Mesendoderm (in vitro differentiated cells): ENCODE measurements at places on chromosomes 4 and X.

DNA sequence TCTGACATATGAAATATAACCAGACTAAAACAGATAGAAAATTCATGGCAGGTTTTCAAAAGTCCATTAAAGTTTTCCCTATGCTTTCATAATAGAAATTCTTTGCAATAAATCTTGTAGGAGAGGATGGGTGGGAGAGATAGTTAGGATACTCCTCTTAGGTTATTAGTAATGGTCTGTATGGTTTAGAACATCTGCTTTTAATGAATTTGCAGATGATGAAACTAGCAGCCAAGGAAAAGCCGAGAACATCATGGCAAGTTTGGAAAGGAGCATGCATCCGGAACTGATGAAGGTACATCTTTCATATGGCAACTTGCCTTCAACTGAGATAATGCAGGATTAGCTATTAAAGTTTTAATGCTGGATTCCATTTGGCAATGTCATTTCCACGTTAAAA lies 70.7 kb downstream of the DOCK11 start:
- H3K4me3 ChIP-seq = no peak overlapping the region
- no peak overlapping the region for H3K27ac ChIP-seq
- no peaks in the 10 kb centered on the region for H3K27me3 ChIP-seq
- no peaks in the 10 kb centered on the region for H3K36me3 ChIP-seq
- no peak for DNase-seq

GRCh38 chr4:83757121-83757621 lies 221.3 kb downstream of the GPAT3 start:
- no peak overlapping the region for H3K4me3 ChIP-seq
- no peaks in the 10 kb centered on the region for H3K27me3 ChIP-seq
- H3K36me3 ChIP-seq = no peaks in the 10 kb centered on the region
- no peak overlapping the region for H3K27ac ChIP-seq

DNA sequence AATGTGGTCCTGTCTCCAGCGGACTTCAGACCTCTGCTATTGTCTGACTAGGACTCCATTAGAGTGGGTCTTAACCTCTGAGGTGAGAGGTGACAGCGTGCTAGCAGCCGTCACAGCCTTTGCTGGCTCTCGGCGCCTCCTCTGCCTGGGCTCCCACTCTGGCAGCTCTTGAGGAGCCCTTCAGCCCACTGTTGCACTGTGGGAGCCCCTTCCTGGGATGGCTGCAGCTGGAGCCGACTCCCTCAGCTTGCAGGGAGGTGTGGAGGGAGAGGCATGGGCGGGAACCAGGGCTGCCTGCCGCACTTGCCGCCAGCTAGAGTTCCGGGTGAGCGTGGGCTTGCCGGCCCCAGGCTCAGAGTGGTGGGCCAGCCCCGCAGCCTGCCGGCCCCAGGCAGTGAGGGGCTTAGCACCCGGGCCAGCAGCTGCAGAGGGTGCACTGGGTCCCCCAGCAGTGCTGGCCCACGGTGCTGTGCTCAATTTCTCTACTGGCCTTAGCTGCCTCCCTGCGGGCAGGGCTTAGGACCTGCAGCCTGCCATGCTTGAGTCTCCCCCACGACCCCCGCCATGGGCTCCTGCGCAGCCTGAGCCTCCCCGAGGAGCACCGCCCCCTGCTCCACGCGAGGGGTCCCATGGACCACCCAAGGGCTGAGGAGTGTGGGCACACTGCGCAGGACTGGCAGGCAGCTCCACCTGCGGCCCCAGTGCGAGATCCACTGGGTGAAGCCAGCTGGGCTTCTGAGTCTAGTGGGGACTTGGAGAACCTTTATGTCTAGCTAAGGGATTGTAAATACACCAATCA lies 163.4 kb upstream of the ITM2A start:
- no peak overlapping the region for H3K27ac ChIP-seq
- no peaks in the 10 kb centered on the region for H3K4me1 ChIP-seq
- H3K27me3 ChIP-seq = no peaks in the 10 kb centered on the region
- no peak for DNase-seq
- H3K36me3 ChIP-seq = no peaks in the 10 kb centered on the region
- no peak overlapping the region for H3K4me3 ChIP-seq

GRCh38 chrX:150533863-150534262 lies 34.6 kb upstream of the MTM1 start:
- H3K27me3 ChIP-seq = no peaks in the 10 kb centered on the region
- no peak overlapping the region for H3K4me3 ChIP-seq
- no peak overlapping the region for H3K27ac ChIP-seq
- no peaks in the 10 kb centered on the region for H3K36me3 ChIP-seq

DNA sequence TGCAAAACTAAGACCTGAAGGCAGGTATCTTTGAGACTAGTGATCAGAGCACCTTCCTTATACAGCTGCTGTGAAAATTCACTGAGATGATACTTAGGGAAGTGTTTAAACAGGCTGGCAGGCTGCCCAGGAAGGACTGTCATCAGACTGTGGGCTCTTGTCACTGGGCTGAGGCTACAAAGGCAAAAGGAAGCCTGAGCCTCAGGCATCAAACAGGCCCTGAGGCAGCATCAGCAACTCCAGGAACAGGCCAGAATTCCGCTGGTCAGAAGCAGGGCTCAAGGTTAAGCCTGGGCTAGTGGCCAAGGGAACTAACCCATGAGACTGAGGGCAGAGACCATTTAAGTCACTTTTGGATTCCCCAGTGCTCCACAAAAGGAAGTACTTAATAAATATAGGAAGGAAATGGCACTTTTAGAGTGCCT lies 12.8 kb downstream of the PJA1 start:
- no peak overlapping the region for H3K4me3 ChIP-seq
- no peaks in the 10 kb centered on the region for H3K27me3 ChIP-seq
- no peak overlapping the region for H3K27ac ChIP-seq
- no peaks in the 10 kb centered on the region for H3K4me1 ChIP-seq
- no peak for DNase-seq

- no peaks in the 10 kb centered on the region for H3K36me3 ChIP-seq
- H3K4me3 ChIP-seq = no peak overlapping the region
- no peaks in the 10 kb centered on the region for H3K4me1 ChIP-seq
- DNase-seq = no peak
- no peak overlapping the region for H3K27ac ChIP-seq
Measured at GRCh38 chr4:144090744-144091143, 49.8 kb downstream of the GYPA start.

DNA sequence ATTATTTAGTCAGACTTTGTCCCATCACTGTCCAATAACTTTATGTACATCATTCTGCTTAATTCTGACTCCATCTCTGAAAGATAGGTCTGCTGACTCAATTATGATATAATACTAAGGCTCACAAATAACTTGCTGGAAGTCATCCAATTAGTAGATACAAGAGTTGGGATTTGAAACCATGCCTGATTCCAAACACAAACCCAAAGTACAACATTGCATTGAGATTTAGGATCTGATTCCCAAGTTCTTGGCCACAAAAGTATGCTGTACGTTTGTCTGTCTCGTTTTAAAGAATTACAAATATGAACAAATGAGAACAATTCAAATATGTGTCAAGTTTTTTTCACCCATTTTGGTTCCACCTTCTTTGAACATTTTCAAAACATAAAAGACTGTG lies 108.8 kb downstream of the AMELX start:
- no peak for DNase-seq
- H3K4me1 ChIP-seq = no peaks in the 10 kb centered on the region
- H3K4me3 ChIP-seq = no peak overlapping the region

DNA sequence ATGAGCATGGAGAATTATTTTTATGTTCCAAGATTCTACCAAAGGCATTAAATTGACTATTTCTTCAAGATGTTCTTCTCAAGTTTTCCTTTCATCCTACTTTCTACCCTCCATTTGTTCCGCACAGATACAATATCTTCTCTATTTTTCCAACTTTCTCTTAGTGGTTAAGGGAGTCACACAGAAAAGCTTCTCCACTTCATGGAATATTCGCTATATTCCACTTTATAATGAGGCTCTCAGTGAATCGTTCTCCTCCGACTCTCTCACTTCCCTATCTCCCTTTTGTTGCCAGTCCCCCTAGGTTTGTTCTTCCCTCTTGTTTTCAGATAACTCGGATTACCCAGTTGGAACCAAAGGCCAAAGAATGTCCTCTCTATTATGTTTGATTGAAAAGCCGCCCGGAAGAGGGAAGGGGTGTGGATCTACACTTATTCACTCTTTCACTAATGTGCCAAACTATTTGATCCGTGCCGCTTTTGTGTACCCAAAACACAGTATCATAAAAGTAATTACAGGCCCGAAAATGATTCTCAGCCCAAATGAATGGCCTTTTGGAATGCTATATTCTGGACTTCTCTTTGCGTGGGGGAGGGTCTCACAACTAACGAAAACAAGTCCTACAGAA lies 1.2 kb downstream of the SH3D19 start:
- peak overlapping the region; percentile 90 for H3K27ac ChIP-seq
- H3K36me3 ChIP-seq = no peaks in the 10 kb centered on the region
- no peaks in the 10 kb centered on the region for H3K27me3 ChIP-seq
- peak overlapping the region; percentile 55 for H3K4me3 ChIP-seq
- peaks cover 2% of the 10 kb centered on the region for H3K4me1 ChIP-seq
- DNase-seq = peak; percentile 92

GRCh38 chr4:114694770-114695169 lies 96.2 kb downstream of the UGT8 start:
- no peaks in the 10 kb centered on the region for H3K27me3 ChIP-seq
- no peak overlapping the region for H3K27ac ChIP-seq
- no peak overlapping the region for H3K4me3 ChIP-seq
- no peaks in the 10 kb centered on the region for H3K36me3 ChIP-seq

DNA sequence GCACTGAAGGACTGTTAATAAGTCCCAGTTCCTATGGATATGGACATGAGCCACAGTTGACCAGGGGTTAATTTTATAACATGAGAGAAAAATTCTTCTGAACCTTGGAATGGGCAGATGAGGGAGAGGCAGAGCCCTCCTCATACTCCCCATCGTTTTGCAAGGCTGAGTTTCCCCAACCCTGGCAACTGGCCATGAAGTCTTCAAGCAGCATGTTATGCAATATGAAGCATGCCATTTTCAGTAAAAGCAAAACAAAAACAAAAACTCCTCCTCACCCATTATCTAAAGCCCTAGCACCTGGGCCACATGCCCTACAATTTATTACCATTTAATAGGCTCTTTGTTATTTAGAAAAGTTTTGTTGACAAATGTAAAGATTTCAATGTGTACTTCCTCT lies 64.5 kb downstream of the GPC4 start:
- H3K27ac ChIP-seq = no peak overlapping the region
- peaks cover 4% of the 10 kb centered on the region for H3K4me1 ChIP-seq
- H3K36me3 ChIP-seq = no peaks in the 10 kb centered on the region
- no peaks in the 10 kb centered on the region for H3K27me3 ChIP-seq
- DNase-seq = no peak

DNA sequence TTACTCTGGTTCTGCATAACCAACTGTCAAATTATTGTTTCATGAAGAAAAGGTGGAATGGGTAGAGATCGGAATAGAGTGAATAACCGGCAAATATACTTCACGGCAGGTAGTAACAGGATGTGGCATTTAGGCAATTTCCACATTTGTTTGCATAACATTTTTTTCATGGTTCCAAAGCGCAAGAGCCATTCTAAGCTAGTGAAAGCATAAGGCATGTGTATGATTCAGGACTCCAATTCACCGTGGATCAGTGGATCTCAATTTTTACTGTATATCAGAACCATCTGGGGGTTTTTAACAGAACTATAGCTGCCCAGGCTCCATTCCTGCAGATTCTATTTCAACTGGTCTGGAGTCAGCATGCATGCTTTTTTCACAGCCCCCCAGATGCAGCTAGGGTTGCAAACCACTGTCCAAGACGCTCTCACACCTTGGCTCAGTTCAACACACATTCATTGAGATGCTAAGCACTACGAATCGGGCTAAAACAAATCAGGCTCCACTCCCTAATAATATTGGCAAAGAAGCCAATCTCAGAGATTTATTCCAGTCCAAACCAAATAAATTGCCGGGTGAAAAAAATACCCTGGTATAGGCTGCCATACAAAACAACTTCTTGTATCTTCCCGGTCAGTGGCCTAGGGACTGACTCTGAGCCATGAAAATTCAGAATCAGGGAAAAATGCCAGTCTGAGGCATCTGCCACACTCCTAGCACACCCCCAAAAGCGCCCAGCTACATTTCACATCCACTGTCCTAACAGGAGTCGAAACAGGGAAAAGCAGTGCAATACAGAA lies 30.0 kb downstream of the AFAP1 start:
- H3K4me3 ChIP-seq = no peak overlapping the region
- H3K27ac ChIP-seq = no peak overlapping the region
- H3K36me3 ChIP-seq = no peaks in the 10 kb centered on the region

DNA sequence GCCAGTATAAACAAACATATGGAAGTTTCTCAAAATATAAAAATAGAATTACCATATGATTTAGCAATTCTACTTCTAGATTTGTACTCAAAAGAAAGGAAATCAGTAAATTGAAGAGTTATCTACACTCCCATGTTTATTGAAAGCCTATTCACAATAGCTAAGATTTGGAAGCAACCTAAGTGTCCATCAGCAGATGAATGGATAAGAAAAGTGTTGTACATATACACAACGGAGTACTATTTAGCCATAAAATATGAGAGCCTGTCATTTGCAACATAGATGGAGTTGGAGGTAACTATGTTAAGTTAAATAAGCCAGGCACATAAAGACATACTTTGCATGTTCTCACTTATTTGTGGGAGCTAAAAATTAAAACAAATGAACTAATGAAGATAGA lies 257.8 kb downstream of the TEX13C start:
- no peaks in the 10 kb centered on the region for H3K4me1 ChIP-seq
- H3K4me3 ChIP-seq = no peak overlapping the region
- H3K36me3 ChIP-seq = no peaks in the 10 kb centered on the region
- no peak for DNase-seq
- H3K27me3 ChIP-seq = no peaks in the 10 kb centered on the region
- no peak overlapping the region for H3K27ac ChIP-seq

GRCh38 chrX:40174854-40175510 lies 77.2 kb upstream of the BCOR start:
- H3K36me3 ChIP-seq = no peaks in the 10 kb centered on the region
- H3K27me3 ChIP-seq = no peaks in the 10 kb centered on the region

- DNase-seq = no peak
- no peak overlapping the region for H3K4me3 ChIP-seq
- H3K4me1 ChIP-seq = no peaks in the 10 kb centered on the region
- H3K27me3 ChIP-seq = no peaks in the 10 kb centered on the region
Measured at GRCh38 chr4:127007305-127007704, 625.5 kb upstream of the INTU start.

- H3K4me1 ChIP-seq = no peaks in the 10 kb centered on the region
- no peaks in the 10 kb centered on the region for H3K27me3 ChIP-seq
- H3K4me3 ChIP-seq = peak within 1 kb of the TSS; percentile 80
- H3K27ac ChIP-seq = no peak within 1 kb of the TSS
Measured at GRCh38 chr4:55125087-55125721, at the start of gene KDR. TSS of gene KDR (minus strand) at chr4:55125595. CDS start at chr4:55125293, 302 bp downstream.
